ENCODE measurements at places on chromosomes 7 and 10.

- DNase-seq = no peak
These were observed 166.1 kb upstream of the NRG3 start for GRCh38 chr10:81708929-81709328.

DNA sequence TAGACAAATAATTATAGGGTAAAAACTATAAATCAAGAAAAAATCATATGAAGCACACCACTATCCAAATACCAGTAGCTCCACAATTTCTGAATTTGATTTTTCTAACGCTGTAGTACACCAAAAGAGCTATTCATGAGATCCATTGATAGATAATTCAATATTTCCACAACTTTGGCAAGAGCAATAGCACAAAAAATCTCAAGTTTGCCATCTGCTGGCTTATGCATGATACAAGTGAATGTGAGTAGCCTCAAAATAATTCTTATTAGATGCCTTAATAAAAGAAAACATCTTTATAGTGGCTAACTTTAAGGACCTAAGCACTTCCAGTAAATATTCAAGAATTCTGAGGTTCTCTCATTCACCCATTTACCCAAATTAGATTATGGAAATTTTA, 2.2 kb upstream of the TMEM196 start:
- DNase-seq = no peak

DNA sequence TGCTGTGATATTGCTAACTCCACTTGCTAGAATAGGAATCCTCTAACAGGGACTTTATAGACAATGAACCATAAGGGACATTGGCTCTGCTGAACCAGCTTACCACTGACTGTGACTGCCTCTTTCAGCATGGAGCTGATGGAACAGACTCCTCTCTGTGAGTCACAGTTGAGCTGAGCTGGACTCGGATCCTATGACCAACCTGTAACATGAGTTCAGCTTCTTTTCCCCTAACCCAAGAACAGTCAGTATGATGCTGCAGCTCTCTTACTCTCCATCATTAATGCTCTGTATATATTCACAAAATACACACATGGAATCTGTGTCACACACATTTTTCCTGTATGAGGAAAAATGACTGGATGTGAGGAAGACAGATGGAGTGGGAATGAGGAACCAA, 177.9 kb upstream of the BET1 start:
- peak; percentile 55 for DNase-seq

GRCh38 chr10:5090551-5090950, 3.7 kb upstream of the AKR1C3 start:
- DNase-seq = no peak

- no peak for DNase-seq
These were observed 51.1 kb downstream of the SHH start for GRCh38 chr7:155761162-155761561.

- no peak for DNase-seq
These were observed 10.0 kb upstream of the SLIT1 start for GRCh38 chr10:97195706-97196222.

DNA sequence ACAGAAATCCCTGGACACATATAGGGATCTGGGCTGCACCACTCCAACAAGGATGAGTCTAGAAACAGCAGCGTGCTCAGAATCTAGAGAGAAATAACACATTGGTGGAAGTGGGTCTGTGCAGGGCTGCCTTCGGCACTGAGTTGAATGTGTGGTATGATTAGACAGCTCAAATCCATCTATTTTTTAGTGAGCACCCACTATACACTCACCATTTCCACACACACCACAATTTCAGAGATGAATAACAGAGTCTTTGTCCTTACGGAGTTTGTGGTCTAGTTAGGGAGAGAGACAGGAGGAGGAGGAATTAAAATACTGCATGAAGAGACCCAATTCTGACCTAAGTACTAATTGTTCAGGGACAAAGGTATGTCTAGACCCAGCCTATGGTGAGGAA, 44.2 kb downstream of the JAZF1 start:
- no peak for DNase-seq

DNA sequence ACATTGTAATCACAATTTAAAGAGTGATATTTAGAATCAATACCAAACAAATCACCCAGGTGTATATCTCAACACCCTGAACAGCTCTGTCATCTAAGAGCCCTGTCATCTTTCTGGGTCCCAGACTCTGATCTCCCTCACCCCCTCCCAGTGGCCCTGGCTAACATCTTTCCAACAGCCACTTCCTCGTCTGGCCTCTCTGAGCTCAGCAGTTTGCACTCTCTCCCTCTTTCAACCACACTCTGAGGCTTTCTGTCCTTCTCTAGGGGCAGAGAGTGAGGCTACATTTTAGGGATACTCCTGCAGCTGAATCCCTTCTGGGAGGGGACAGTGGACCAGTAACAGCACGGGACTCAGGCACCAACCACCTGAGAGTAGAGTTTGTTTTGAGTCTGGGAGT, 17.1 kb upstream of the PRRT4 start:
- no peak for DNase-seq

DNA sequence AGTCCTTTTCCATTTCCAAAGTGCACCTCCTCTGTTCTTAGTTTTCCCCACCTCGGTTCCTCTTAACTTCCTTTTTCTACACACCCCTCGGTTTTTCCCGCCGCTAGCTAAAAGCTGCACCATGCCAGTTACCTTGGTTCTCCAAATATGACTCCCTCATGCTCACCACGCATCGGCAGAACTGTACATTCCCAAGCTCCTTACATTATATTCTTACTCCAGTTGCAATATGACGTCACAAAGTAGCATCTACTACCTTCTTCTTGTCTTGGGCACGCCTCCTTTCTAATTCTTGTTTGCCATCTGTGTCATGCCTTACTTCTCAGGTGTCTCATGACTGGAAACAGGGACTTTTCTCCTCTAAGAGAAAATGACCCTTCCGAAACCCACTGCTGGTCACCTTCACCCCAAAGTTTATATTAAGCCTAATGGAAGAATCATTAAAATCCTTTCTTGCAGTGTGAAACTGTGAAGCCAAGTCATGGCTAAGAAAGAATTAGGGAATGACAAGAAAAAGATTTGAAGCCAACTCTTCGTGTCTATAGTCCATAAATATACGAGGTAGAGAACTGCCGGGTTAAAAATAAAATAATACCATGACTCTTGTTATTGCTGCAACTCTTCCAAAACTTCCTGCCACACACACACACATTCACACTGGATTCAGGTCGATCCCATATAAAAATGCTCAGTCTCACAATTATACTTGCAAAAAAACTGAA, 1.7 kb downstream of the ESYT2 start:
- no peak for DNase-seq

DNA sequence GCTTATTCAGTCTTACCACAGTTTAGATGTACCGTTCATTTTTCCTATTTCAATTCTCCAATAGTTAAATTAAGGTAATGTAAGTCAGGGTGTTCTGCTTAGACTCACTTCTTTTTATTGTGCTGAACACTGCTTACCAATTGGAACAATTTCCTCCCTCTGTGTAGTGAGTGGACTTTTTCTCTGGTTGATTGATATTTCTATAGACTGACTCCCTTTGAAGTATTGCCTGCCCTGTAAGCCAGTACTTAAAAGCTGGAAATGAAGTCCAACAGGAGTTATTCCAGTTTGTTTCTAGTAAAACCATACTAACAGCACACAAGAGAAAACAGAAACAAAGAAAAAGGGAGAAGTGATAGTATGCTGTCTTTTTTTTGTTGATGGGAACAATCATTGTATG, 1674.9 kb downstream of the REEP3 start:
- DNase-seq = no peak

DNA sequence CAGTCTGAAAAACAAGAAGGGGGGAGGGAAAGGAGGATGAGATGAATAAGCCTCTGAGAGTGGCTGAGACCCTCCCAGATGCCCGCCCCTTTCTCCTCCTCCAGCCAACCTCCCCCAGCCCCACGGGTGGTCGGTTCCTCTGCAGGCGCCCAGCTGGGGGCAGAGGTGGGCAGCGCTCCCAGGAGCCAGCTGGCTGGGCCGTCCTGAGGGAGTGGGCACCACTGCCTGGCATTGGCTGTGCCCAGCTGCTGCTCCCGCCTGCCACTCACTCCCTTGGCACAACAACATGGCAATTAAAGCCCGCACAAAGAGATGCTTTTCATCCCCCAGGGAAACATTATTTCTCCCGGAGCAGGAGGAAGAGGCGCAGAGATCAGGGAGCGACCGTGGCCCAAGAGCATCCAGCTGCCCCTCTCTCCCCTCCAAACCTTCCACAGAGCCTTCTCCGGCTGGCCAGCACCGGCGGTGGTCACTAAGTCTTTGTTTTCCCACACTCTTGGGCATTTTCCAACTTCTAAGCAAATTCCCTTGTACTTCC, 107.2 kb downstream of the SPDYE5 start:
- DNase-seq = no peak

DNA sequence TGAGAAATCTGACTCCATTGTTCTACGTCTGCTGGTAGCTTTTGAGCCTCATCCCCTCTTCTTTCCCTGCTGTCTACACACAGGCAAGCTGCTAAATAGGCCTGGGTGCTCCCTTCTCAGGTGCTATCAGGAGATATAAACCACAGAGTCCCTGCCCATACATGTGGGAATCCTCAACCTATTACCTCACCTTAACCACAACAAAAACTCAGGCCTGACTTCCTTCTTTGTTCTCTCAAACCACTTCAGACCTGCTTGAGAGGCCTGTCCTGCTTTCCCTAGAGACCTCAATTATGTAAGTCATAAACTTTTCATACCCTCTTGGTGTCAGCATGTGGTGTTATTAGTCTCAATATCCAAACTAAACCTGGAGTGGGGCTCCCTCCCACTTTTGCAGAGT, 75.0 kb upstream of the MAGI2 start:
- no peak for DNase-seq

DNA sequence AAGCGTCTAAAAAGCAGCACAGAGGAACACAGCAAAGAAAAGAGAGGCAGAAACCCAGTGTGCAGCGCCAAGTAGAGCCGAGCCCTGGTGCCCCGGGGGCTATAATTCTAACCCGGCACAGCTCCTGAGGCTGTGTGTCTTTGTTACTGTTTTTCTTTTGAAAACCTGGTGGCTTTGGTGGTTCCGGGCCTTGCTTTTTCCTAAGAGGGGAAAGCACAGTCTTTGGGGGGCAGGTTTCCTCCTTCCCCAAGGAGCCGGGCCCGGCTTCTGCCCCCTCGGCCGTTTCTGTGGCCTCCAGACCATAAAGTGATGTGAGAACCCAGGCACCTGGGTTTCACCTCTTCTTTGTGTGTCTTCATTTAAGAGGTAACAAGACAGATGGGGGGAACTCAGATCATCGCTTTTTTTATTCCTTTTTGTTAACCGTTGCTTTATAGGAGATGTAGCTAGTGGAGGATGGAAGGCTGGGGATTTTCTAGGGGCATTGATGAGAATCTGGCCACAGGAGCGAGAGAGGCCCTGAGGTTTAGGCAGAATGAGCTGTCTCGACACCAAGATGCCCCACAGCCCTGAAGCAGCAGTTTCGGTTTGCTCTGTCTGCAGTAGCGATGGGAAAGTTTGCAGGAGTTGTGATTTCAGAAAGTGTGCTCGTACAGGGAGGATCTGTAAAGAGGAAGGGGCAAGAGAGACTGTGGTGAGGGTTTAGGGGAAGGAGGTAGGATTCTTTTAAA, 367.8 kb upstream of the GALNT17 start:
- DNase-seq = no peak

GRCh38 chr7:36192053-36192824, 39.2 kb downstream of the EEPD1 start:
- peak; percentile 88 for DNase-seq

DNA sequence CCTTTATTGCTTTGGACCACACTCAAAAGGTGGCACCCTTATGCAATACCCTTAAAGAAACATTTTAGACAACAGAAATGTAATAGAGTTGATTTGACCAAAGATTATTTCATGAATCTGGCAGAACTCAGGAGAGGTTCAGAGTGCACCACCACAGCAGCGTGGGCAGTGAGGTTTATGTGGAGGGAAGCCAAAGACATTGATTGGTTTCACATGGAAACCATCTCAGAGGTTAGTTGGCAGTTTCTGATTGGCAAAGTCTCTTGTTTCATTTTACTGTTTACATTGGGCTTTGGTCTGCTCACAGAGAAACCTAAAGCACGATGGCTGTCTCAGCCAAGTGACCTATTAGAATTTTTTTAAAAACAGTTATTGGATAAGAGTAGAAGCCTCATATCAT, 101.3 kb downstream of the SDHAF3 start:
- no peak for DNase-seq

- no peak for DNase-seq
These were observed 22.1 kb upstream of the SAR1A start for GRCh38 chr10:70192326-70192968.

GRCh38 chr10:75740541-75740940, 309.1 kb downstream of the LRMDA start:
- no peak for DNase-seq

DNA sequence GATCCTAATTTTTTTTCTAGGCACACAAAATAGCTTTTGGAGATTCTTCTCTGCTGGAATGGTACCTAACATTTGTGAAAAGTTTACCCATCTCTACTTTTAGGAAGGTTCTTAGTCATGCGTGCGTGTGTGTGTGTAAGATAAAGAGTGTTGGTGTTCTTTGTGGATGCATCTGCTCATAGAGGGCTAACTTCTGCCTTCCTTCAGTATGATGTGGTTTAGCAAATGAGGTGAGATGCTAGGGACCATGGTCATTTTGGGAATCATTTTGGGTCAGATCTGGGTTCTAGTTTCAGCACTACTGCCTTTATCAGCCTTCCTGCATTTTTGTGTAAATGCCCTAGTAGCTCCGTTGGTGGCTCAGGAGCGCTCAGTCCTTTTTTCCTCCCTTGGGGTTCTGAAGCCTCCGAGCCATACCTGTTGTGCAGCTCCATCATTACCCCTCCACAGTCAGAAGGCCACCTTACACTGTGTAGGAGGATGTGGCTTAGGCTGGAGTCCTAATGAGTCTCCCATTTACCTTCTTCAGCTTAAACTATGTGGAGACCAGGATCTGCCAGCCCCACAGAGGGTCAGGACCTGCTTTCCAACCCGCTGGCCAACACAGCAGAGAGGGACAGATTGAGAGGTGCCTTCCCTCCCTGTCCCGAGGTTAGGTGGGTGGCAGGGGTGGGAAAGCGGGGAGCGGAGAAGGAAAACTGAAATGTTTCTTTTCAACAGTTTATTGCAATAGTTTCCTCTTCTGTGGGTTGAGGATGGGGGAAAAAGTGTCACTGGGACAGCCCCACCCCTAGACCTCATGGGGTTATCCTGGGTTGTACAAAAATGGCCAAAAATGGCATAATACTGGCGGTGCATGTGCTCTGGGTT, 31.2 kb downstream of the TSPAN14 start:
- DNase-seq = no peak

GRCh38 chr10:82889728-82890127, 1014.7 kb downstream of the NRG3 start:
- DNase-seq = no peak

GRCh38 chr10:91520661-91521060, 110.5 kb downstream of the HECTD2 start:
- DNase-seq = no peak

GRCh38 chr10:44713307-44713706, 197.8 kb upstream of the TMEM72 start:
- DNase-seq = no peak

DNA sequence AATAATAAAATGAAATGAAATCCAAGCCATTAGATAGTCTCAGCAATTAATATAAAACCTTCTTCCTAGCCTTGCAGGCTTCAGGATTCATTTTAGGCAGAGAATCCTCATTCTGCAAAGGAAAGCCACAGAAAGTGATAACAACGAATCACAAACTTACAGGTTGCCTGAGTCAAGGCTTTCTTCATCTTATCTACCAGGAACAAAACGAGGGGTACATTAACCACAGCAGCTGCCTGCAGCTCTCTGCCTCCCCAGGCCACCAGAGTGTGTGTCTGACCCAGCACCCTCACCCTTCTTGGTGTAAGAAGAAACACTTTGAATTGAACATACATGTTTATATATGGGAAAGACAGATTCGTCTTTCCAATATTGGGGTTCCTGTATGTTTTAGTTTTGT, 12.5 kb upstream of the TNS3 start:
- no peak for DNase-seq

All from GM04503 (cell line).